ENCODE measurements at places on chromosomes 2 and 18.
A peak's percentile ranks its signal among the peaks of the same experiment; 100 is the strongest.

GRCh38 chr2:240111253-240111652, 24.9 kb downstream of the COPS9 start:
- no peak for DNase-seq

- DNase-seq, result no peak
Observed at GRCh38 chr2:177265824-177266817, 1.6 kb upstream of the NFE2L2 start.

- no peak for DNase-seq
Observed at GRCh38 chr18:77069482-77069881, 63.1 kb downstream of the MBP start.

DNA sequence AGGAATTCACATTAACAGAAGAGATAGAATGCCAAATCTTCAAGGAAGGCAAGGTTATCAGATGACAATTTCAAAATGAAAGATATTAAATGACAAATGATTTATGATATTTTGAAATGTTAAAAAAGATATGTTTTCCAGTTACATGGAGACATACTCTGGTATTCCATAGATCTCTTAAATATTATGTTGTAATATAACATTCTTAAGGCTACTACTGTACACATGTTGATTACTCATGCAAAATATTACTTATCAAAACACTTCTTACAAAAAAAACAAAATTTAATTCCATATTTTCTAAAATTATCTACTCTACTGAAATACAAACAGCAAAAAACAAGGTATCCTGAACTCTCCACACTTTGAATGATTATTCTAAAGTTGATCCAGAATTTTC, 22.9 kb downstream of the RTTN start:
- no peak for DNase-seq

DNA sequence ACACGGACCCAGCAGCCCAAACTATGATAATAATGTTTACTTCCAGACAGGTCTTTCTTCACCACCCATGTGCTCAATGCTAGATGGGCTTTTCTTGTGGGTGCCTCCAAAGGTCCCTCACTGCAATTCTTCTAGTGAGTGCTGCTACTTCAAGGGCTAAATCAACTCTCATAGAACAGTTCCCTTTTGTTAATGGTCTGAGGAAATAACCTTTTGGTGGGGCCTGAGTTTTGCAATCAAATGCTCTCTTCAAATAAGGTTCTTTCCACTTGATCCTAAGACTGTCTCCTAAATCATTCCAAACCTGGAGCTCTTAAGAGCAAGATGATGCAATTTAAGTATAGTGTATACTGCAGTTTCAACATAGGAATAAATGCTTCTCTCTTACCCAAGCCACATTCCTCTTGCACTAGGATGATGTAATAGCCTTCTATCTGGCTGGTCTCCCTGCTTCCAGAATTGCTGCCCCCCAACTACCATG, 6.0 kb downstream of the NEMP2 start:
- DNase-seq, result no peak

- no peak for DNase-seq
Observed at GRCh38 chr2:15846626-15847025, 93.7 kb upstream of the MYCN start.

GRCh38 chr2:194323740-194324139, 1333.3 kb upstream of the SLC39A10 start:
- DNase-seq, result no peak

DNA sequence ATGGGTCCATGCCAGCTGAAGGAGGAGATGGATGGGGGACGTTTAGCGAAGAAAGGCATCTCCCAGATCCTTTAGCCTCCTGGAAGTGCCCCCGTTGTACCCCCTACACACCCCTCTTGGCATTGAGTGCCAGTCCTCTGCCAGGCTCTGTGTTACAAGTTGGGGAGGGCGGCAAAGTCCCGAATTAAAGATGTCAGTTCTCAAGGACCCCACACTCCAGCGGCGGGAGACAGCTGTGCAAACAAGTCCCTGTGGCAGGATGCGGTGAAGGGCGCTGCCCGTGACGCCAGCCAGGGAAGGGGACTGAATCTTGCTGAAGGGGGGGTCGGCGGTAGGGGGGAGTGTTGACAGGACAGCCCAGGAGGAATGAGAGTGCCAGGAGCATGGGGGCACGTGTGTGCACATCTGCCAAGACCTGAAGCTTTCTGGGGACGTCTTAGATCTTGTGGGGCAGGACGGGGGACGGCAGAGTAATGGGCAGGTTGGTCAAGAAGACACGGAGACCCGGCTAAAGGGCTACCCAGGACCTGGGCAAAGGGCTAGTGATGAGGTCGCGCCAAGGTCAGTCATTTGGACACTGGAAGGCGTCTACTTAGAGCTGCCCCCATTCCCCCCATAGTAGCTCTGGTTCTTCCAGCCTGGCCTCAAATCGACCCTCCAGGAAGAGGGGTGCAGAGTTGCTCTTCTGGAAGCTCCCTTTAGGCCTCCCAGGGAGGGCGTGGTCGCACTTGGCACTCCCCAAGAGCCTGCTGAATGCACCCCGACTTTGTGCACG, 2.8 kb upstream of the CTDSP1 start:
- DNase-seq, result peak; percentile 66

- no peak for DNase-seq
Observed at GRCh38 chr2:3575534-3576262, 638 bp downstream of the RPS7 start.

DNA sequence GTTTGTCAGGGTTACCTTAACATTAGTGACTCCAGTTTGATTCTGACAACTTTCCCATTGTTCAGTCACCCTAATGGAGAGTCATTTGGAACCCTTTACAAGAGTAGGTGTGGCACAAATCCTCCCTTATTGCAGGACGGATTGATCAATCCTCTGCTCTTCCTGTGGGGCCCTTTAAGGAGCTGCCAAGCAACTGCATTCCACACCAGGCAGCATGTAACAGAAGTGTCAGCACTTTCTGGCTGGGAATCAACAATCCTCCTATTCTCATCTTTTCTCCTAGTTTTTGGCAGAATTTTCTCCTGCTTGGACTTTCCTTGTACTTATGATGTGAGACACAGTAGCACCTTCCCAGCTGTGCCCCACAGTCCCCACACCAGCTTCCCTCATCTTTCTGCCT, 177.8 kb downstream of the ST6GAL2 start:
- DNase-seq, result no peak

GRCh38 chr2:191947235-191947634, 100.3 kb upstream of the CAVIN2 start:
- DNase-seq, result no peak

GRCh38 chr2:151627353-151627752, 106.9 kb downstream of the NEB start:
- no peak for DNase-seq

DNA sequence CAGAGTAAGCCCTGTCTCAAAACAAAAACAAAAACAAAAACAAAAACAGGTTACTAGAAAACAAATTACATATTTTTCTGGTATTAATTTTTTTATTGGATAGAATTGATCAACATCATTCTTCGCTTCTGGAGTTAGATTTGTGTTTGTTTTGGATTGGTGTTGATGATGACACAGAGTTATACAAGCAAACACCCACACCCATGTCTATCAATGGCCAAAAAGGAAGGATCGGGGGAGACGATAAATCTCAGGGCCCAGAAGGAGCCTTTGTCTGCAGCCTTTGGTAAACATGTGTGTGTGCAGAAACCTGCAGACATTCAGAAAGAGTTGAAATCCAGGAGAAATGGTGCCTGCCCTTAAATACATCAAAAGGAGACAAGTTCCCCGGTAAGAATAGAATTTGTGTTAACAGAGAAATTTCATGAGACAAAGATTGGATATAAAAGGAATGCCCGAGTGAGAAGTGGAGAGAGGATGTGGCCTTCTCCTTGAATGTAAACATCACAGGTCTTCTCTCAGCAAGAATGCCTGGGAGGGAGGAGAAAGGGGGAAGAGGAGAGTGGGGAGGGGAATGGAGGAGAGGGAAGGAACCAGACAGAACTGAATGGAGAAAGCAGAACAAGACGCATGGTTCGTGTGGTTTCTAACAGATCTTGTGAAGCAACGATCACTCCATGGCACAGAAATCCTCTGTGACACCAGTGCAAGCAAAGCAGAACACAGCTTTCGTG, 40.4 kb upstream of the TMEM178A start:
- DNase-seq, result no peak

DNA sequence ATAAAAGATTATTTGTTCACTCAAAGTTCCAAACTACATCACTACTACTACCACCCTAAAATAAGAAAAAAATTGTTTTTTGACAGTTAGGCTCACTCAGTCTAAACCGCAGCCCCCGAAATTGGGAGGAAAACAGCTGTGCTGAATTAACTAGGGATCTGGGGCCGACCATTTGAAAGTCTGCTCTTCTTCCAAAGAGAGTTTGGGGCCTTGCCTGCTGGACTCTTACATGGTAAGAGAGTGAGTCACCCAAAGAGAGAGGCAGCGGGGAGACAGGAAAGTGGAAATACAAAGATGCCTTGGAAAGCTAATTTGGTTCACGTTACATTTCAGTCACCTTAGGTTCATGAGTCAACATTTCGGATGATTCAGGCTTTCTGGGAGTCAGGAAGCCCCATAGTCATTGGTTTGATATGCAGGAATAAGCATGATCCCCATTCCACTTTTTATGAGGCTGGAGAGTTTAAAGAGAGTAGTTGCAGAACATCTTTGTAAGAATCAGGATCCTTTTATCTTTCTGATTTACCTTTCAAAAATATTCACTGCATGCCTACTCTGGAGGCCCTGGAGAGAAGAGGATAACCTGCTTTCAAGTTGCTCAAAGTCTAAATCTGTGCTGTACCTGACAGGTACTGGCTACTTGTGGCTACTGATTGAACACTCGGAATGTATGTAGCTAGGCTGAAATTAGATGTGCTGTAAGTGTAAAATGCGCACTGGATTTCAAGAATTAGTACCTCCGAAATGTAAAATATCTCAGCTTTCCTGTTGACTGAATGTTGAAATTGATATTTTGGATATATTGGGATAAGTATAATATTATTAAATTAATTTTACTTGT, 995 bp upstream of the RTN4 start:
- DNase-seq, result peak; percentile 99

DNA sequence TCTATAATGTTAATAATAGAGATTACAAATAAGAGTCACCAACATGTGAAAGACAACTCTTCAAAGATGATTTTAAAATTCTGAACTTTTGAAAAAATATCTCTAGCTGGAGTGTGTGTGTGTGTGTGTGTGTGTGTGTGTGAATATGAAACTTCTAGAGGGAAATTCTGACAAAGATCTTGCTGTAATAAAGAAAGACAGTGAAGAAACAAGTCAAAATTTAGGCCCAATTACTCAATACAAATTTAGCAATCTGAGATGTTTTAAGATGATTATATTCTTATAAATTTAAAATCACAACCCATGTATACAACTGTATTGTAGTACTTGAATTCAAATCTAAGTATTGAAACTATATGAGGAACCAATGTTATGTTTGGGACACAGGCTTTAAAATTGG, 57.2 kb upstream of the UGP2 start:
- DNase-seq, result no peak

DNA sequence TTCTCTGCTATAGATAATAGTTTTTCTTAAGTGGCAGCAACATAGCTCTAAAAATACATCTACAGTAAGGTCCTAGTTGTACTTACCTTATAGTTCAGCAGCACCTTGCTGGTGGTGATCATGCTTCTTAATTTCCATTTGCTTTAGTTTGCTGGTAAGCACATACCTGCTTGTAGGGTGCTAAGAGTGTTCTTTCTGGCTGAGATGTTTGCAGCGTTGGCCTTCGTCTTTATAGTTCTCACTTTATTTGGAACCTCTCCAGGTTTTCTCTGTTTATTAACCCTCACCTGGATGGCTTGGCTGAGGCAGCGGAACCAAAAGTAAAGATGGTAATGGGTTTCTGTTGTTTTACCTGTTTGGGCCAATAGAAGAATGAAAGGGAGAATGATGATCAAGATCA, 123.6 kb upstream of the EFEMP1 start:
- no peak for DNase-seq

GRCh38 chr2:10665833-10666232, 23.9 kb downstream of the NOL10 start:
- no peak for DNase-seq

DNA sequence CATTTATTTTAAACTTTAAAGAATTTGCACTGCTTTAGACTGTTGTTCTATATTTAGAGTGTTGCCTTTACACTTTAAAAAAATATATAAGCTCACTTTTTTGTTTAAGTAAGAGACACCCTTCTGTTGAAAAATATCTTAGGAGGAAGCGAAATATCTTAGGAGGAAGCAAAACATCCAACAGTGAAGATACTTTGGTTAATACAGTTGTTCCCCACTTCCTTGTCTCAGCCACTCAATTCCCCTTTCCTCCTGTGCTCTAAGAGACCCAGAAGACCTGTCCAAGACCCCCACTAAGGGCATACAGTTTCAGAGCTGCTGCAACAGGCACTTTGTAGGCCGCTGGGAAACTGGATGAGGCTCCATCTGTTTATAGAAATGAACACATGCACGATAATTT, 5.7 kb downstream of the SERPINB8 start:
- no peak for DNase-seq

DNA sequence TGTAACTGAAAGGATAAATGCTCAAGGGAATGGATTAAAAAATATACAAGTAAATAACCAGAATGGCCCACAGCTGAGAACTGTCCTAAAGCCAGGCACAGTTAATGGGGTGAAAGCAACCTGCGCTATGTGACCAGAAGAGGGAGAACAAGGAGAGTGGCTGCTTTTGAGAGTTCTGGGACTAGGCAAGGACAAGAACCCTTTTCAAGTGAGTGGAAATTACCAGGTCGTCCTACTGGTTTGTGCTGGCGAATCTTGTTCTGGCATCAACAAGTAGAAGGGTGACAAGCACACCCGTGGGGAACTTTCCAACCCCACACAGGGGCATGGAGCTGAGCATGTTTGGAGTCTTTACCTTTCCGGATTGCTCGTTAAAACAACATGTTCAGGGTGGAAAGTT, 82.8 kb downstream of the TMEM17 start:
- no peak for DNase-seq

GRCh38 chr2:139674577-139674976, 894.4 kb upstream of the NXPH2 start:
- DNase-seq, result no peak

All from HT1080 (cell line).